Activated CD8-positive, alpha-beta memory T cell treated with anti-CD3 and anti-CD28 coated beads for 48 hours (primary cell): ENCODE measurements at places on chromosomes 6 and 20.

DNA sequence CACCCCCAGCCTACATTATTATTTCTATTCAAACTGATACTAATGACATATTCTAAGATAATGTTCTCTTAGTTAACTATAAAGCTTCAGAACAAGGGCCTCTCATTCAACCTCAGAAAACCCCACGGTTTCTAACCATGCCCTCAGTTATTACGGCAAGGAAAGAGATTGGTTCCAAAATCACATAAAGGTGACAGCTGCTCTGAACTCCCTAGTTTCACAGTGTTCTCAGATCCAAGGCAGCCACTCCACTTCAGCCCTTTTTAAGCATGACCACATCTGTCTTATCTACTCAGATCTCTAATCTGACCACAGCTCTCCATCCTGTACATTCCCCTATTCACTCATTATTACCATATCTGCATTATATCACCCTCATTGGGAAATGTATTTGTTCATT is 98.8 kb upstream of the CEP85L start:
- no peak for DNase-seq

DNA sequence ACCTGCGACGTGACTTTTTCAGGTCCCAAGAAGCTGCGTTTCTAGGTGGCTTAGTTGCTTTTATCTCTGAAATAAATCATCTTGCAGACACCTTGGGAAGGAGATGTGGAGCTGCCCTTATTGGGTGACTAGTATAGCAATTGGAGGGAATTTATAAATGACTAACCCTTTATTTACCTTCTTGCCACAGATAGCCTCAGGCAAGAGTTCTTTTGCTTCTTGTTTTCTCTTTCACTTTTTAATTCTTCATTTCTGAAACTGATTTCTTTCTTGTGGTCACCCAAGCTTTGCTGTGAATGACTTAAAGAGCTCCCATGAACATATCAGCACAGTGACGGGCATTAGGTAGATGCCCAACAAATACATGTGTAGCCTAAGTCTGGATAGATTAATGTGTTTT is 3.0 kb downstream of the ADGRF4 start:
- no peak for DNase-seq

GRCh38 chr6:36204068-36204753 is 7.7 kb downstream of the BRPF3 start:
- DNase-seq = no peak

GRCh38 chr6:158536891-158537798 is 22.7 kb upstream of the TMEM181 start:
- DNase-seq = no peak

DNA sequence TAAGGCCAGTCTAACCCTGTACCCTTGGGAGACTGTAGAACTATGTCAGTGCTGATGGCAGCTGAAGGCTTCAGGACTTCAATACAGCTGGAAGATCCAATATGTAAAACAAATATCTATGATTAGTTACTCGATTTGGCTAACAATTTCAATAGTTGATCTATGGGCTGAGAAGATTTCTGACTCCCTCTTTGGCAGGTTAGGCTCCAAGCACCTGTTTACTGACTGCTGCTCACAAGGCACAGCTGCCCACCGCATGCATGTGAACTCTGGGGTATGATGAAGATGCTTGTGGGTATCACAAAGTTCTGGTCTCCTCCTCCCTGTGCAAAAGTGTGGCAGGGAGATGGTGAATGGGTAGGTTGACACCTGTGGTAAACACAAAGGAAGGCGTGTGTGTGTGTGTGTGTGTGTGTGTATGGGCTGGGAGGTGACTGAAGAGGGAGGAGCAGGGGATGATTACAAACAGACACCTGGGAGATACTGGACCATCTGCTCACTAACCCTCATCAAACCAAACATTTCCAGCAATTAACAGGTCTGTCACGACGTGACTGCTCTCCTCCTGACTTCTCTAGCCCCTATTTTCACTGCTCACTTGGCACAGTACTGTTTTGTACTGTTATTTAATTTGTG is 18.1 kb downstream of the ELMO2 start:
- DNase-seq = no peak

DNA sequence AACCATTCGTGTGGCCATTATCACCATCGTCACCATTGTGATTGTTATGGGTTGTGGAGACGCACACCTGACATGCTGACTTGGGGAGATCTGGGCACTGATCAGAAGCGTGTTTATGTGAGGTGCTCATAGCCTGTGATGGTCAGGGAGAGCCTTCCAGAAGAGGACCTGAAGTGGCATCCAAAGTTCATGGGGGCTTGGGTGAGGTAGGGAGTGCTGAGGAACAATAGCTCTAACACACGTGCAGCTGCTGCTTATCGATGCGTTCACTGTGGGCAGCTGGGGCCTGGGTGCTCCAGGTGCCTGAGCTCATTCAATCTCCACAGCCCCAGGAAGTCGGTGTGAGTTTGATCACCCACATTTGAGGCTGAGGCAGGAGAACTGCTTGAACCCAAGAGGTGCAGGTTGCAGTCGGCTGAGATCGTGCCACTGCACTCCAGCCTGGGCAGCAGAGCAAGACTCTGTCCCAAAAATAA is 227.3 kb downstream of the PREX1 start:
- DNase-seq = no peak

DNA sequence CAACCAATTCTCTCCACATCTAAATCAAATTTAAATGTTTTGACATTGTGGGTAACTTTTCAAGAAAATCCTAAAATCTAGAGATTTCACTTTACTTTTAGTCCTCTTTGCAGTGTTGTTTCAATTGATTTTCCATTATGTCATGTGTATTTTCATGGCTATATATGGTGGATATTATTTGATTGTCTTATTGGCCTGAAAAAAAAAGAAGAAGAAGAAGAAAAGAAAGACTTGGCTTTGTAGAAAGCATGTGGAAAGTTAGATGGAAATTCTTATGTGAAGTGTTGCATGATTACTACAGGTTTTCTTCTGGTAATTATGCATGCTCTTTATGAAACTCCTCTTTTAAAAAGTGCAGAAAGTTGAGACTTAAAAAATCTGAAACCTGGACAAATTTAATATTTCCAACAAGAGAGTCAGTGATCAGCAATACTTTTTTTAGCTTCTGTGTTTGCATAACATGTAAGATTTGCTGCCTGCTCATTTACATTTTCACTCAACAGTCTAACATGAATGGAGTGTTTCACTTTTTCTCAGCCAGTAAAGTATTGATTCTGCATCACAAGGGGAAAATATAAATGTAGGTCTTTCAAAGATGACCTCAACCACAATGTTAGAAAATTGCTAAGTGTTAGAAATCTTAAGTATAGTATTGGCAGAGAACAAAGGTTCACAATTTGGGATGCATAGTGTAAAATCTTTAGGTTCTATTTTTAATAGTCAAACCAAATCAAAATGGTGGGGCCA is 438.7 kb downstream of the BCKDHB start:
- no peak for DNase-seq

DNA sequence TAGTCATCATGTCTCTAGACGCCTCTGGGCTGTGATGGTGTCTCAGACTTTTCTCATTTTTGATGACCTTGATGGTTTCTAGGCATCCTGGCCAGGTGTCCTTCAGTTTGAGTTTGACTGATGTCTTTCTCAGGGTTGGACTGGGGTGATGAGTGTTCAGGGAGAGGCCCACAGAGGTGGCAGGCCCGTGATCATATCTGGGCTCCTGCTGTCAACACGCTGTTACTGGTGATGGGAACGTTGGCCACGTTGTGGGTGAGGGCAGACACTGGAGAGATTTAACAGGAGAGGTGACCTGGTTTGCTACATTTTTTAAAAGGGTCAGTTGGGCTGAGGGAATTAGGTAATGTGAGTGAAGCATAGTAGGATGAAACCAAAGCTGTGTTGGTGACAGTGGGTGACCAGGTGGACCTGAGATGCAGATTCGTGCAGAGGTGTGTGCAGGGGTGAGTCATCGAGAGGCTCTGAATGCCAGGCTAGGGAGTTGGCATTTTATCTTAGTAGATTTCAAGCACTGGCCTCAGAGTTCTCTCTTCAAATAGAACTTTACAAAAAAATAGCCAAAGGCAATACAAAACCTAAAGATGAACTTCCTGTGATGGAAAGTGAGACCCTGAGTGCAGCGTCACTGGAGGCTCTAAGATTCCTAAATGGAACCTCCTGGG is 174.1 kb downstream of the CDH26 start:
- DNase-seq = no peak

- DNase-seq = no peak
Observed at GRCh38 chr20:34389206-34389953, 26.3 kb downstream of the ITCH start.

DNA sequence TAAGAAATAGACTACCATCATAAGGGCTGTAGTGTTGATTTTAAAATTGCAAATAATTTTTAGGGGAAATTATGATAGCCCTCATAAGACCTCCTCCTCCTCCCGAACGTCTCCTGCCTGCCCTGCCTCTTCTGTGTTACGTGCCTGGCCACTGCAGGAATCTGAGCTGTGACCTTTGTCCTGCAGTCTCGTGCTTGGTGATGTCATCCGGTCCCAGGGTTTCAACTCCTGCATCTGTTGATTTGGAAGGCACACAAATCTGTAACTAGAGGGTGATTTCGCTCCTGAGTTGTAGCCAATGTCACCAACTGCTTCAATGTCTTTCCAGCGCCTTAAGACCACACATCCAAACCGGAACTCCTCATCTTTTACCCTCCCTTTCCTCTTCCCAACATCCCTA is 163.2 kb downstream of the AIG1 start:
- no peak for DNase-seq

GRCh38 chr20:11366660-11367059 is 551.0 kb upstream of the BTBD3 start:
- no peak for DNase-seq

- DNase-seq = no peak
Observed at GRCh38 chr6:43215066-43215465, 14.2 kb downstream of the DNPH1 start.

- no peak for DNase-seq
Observed at GRCh38 chr20:21615617-21616080, 89.8 kb upstream of the PAX1 start.

DNA sequence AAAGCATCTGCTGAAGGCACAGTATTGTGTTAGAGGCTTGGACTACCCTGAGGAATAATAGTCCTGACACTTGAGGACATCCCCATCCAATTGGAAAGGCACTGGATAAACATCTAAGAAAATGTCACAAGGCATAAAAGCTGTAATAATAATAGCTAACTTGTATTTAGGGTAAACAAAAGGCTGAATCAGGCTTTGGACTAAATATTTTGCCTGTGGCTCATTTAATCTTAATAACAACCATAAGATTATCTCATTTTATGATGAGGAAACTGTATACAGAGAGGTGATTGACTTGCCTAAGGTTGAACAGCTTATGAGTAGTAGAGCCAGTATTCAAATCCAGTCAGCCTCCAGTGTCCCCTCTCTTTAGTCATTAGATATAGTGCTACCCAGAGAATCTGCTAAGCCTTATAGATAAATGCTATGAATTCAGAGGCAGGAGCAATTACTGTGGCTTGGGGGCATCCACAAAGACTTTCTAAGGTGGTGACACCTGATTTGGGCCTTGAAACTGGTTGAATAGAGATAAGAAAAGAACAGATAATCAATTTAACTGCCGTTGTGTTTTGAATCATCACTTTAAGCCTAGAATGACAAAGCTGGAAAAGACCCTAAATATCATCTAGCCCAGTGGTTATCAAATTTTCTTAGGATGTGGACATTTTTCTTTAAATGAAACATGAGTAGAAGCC is 7.5 kb upstream of the ZSWIM1 start:
- no peak for DNase-seq

- DNase-seq = no peak
Observed at GRCh38 chr6:91358986-91359385, 772.1 kb upstream of the MAP3K7 start.

DNA sequence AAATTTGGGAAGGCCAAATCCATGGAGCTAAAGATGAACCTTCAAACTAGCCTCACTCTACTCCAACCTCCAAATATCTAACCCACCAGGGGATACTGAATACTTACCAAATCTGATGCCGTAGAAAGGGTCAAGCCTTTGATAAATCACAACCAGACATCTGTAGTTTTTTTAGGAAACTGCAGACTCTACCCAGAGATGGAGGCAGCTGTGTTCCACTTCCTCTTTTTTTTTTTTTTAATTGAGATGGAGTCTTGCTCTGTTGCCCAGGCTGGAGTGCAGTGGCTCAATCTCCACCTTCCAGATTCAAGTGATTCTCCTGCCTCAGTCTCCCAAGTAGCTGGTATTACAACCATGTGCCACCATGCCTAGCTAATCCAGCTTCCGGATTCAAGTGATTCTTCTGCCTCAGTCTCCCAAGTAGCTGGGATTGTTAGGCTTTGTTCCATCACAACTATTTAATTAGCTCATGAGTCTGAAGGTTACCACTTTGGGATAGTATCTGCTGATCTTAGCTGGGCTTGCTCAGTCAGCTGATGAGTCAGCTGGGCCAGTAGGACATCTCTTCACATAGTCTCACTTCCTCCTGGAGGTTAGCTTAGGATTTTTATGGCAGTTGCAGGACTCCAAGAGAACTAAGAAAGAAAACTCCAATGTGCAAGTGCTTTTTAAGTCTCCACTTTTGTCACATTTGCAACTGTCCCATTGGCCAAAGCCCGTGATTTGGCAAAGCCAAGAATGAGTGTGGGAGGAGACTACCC is 13.3 kb downstream of the FRK start:
- no peak for DNase-seq

GRCh38 chr6:80467408-80467807 is 360.9 kb downstream of the BCKDHB start:
- no peak for DNase-seq

GRCh38 chr20:35884541-35884865 is 69.8 kb downstream of the SCAND1 start:
- no peak for DNase-seq

GRCh38 chr6:108596956-108597355 is 36.2 kb downstream of the FOXO3 start:
- no peak for DNase-seq

DNA sequence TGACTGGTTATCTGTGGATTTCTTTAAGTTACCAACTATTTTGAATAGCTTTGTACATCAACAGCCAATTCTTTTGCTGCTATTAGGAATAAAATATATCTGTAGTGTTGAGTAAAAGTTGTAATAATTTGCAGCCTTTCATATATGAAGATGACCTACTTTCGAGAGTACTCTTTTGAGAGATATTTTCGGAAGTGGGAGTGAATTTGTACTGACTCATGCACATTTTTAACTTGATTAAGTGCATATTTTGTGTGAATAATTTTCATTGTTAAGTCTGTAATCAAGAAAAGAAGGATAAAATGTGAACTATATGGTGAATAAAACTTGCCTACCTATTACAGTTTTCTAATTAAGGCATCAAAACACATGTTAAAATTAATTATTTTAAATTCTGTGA is 51.9 kb downstream of the L3MBTL3 start:
- no peak for DNase-seq
